Natural killer cell (primary cell): ENCODE measurements at places on chromosomes 16 and 17. TPM values are rescaled to one million over a fixed set of nuclear protein-coding genes. Genes with fewer than 3 reads are reported as not detected.

The PRSS33 gene
- 0.63 TPM for total RNA-seq

DNA sequence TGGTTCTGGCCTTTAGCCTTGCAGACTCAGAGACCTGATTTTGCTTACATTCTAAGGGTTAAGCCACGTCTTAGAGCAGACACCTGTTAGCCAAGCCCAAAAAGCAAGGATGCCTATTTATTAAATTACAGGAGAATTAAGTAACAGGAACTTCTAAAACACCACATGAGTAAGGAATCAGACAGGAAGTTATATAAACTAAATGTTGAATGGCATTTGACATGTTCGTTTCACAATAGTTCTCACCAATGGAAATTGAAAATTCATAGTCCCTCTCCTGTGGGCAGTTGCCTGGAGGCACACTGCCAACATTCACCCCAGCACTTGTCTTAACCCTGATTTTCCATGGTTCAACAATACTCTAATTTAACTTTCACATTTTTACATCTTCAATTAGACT is 9.0 kb downstream of the KRTAP9-7 start:
- no peak overlapping the region for H3K27ac ChIP-seq
- no peaks in the 10 kb centered on the region for H3K27me3 ChIP-seq
- no peaks in the 10 kb centered on the region for H3K4me1 ChIP-seq

- no peaks in the 10 kb centered on the region for H3K27me3 ChIP-seq
- H3K27ac ChIP-seq: no peak overlapping the region
- DNase-seq: no peak
- H3K36me3 ChIP-seq: no peaks in the 10 kb centered on the region
Measured at GRCh38 chr17:32586666-32587065, 99.9 kb downstream of the CDK5R1 start.

DNA sequence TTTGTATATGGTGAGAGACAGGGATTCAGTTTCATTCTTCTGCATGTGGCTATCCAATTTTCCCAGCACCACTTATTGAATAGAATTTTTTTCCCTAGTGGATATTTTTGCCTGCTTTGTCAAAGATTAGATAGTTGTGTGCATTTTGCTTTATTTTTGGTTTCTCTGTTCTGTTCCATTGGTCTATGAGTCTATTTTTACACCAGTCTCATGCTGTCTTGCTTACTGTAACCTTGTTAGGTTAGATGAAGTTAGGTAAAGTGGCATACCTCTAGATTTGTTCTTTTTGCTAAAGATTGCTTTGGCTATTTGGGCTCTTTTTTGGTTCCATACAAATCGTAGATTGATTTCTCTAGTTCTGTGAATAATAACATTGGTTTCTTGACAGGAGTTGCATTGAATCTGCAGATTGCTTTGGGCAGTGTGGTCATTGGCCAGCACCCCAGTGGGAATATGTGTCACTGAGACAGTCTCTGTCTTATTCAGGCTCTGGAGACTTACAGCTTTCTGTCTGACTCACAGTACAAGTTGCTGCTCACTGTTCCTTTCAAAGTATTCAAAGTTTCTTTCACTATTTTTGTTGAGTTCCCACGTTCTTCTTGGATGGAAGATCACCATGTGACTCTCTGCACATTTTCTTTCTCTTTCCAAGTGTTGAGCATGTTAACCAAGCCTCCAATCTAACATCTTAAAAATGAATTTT is 709.1 kb downstream of the CDH11 start:
- no peak overlapping the region for H3K4me3 ChIP-seq
- H3K4me1 ChIP-seq: no peaks in the 10 kb centered on the region
- H3K27me3 ChIP-seq: no peaks in the 10 kb centered on the region
- H3K36me3 ChIP-seq: no peaks in the 10 kb centered on the region
- DNase-seq: no peak

DNA sequence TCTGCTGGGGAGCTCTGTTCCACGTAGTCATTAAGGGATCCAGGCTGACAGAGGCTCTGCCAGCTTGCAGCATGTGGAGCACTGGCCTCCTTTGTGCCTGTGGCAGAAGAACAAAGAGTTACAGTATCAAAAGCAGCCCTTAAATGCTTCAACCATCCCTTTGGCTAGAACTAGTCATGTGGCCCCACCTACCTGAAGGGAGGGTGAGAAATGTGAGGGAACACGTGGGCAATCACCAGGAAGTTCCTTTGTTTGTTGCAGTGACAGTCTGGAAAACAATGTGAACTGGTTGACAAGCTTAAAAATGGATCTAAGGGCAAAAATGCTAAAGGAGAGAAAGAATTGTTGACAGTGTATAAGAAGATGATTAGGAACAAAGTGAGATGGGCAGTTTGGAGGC is 290.4 kb upstream of the HSBP1 start:
- no peaks in the 10 kb centered on the region for H3K36me3 ChIP-seq
- H3K27ac ChIP-seq: no peak overlapping the region
- no peaks in the 10 kb centered on the region for H3K27me3 ChIP-seq
- H3K4me1 ChIP-seq: no peaks in the 10 kb centered on the region
- no peak overlapping the region for H3K4me3 ChIP-seq

The ADAMTS18 gene
- not detected for total RNA-seq

The RNF112 gene
- total RNA-seq: 5.1 TPM

The CD300E gene
- total RNA-seq: 6.9 TPM

The CFAP52 gene
- total RNA-seq: not detected

DNA sequence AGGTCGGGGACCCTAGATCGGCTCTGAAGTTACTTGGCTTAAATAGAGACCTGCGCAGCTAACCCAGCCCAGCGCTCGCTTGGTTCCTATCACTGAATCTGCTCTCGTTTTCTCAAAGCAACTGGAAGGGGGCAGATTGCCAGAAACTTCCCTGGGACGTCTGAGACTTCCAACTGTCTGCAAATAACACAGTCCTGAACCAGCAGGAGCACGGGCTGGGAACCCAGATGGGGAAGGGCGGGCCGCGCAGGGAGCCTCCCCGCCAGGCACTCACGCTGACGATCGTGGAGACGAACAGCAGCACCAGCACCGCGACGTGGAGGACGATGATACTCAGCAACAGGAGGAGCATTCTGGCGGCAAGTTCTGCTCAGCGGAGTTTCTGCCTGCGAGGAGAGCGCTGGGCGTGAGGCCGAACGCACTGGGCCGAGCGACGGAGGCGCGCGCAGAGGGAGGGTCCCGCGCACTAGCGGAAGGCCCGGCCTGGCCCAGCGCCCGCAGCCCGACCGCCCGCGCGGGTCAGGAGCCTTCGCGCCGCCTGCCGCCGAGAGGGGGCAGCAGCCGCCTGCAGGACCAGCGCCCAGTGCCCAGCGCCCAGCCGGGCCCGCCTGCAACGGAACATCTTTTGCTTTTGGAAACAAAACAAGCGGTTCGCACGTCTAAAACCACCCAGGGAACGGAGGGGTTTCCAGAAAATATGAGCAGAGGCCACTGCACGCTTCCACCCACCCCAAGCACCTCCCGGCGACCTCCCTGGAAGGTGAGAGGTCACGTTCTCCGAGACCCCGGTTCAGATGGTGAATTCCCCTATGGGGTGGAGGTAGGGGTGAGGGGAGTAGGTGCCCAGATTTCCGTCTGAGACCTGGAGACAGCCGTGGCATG is 4.5 kb downstream of the PMP22 start:
- no peaks in the 10 kb centered on the region for H3K36me3 ChIP-seq
- peaks cover 17% of the 10 kb centered on the region for H3K4me1 ChIP-seq
- peak overlapping the region; percentile 22 for H3K4me3 ChIP-seq
- H3K27ac ChIP-seq: no peak overlapping the region
- peak; percentile 33 for DNase-seq
